Lung microvascular endothelial cell (primary cell): ENCODE measurements at places on chromosomes 7 and 10.
A peak's percentile ranks its signal among the peaks of the same experiment; 100 is the strongest.

DNA sequence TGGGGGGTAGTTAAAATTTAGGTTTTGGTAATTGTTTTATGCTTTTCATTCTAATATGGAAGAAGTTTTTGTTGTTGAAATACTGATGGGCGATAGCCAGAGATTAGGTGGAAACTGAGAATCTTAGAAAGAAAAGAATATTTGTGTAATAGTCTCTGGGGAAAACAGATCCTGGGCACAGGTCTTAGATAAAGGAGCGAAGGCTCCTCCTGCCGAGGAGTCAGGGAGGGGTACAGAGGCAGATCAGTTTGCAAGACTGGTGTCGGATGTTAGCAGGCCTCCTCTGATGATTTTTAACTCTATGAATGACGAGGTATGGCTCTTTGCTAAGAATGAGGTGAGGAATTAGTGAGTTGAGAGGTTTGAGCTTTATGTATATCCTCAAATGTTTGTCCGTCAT lies 339.7 kb downstream of the HGF start:
- DNase-seq = no peak

- no peak for DNase-seq
These were observed 107.3 kb downstream of the TPK1 start for GRCh38 chr7:144728551-144728950.

DNA sequence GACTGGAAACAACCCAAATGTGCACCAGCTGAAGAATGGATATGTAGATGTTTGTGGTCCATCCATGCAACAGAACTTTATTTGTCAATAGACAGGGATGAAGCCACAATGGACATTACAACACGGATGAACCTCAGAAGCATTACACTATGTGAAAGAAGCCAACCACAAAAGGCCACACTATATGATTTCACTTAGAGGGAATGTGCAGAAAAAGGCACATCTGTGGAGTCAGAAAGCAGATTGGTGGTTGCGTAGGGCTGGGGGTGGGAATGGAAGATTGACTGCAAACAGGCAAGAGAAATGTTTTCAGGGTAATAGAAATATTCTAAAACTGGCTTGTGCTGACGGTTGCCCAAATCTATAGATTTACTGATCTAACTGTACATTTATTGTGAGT lies 34.3 kb upstream of the WASHC2A start:
- DNase-seq = no peak

- DNase-seq = peak; percentile 17
These were observed 102.7 kb downstream of the PRTFDC1 start for GRCh38 chr10:24849501-24850299.

DNA sequence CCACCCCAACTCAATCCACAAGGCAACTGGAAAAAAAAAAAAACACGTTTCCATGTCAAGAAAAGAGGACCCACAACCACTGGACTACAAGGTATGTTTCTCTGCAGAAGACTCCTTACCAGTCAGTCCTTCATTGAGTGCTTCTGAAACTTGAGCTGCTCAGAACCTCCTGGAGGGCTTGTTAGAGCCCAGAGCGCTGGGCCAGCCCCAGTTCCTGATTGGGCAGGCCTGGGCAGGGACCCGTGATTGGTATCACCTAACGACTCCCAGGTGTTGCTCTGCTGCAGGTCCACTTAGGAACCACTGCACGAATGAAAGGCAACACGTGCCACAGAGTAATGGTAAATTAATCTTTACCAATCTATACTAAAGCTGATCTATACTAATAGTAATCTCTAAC lies 473 bp upstream of the CCDC201 start:
- DNase-seq = no peak

GRCh38 chr10:7702288-7702812 lies 766 bp upstream of the ITIH2 start:
- DNase-seq = no peak

DNA sequence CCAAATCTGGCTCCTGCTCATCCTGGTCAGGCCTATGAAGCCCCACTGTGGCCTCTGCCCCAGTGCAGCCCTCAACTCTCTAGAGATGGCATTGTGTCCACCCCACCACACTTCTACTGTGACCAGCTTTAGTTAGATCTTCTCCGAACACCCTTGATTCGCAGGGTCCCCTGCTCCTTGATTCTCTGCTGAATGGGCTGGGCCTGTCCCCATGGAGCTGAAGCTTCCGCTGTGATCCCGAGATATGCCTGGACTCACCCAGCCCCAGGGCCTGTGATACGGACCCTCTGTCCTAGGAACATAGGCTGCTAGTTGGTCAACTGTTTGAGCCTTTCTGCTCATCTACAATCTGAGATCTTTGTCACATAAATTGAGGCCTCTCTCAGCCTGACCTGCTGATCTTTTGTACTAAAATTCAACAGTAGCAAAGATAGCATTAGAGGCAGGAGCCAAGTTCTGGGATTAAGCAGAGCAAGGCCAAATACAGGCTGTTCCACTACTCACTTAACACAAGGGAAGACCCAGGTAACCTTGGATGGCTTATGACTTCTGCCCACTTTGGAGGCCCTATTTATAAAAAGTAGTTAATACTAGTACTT lies 6.5 kb upstream of the PPIF start:
- no peak for DNase-seq

GRCh38 chr7:17912050-17912449 lies 28.2 kb downstream of the SNX13 start:
- DNase-seq = no peak

- DNase-seq = no peak
These were observed 41.9 kb upstream of the DAGLB start for GRCh38 chr7:6489612-6490011.

DNA sequence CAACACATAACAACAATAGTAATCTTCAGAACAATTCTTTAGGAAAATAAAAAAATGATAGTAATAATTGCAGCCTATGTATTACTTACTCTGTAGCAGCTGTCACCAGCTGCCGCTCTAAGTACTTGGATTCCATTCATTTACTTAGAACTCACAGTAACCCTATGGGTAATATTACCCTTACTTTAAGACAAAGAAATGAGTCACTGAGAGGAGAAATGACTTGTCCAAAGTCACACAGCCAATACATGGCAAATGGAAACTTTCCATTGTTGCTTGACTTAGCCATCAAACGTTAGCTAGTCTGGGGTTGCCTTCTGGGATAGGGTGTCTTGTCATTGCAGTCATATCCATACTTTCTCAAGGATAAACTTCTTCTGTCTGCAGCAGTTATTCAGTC lies 3.6 kb downstream of the CCNY start:
- no peak for DNase-seq
